Suppressor macrophage (primary cell): ENCODE measurements at places on chromosomes 7 and 10.

DNA sequence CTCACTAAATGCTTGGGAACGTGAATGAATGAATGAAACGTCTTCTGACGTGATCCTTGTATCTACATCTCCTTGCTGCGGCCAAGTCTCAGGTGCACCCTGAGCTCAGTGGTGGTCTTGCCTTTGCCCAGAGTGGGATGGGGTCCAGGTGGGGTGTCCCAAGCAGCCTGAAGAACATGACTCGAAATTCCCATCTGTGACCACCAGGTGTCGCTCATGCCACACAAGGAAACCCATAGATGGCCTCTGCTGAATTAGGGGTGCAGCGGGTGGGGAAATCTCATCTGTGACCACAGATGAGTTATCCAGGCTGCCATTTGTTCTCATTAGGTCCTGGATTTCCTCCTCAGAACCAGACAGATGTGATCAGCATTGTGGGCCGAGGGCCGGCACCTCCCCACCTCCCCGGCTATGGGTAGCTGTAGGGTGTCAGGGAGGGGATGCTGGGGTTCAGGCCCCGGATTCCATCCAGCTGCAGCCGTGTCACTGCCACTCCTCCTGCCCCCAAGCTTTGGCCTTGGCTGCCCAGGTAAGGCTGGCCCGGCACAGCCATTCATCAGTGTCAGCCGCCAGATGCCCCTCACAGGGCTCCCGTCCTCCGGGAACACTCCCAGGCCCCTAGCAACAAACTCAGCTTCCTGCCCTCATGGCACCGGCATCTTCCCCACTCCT lies 21.0 kb upstream of the GNA12 start:
- DNase-seq = peak; percentile 83

- DNase-seq = no peak
These were observed 27.0 kb downstream of the NAMPT start for GRCh38 chr7:106257752-106258151.

DNA sequence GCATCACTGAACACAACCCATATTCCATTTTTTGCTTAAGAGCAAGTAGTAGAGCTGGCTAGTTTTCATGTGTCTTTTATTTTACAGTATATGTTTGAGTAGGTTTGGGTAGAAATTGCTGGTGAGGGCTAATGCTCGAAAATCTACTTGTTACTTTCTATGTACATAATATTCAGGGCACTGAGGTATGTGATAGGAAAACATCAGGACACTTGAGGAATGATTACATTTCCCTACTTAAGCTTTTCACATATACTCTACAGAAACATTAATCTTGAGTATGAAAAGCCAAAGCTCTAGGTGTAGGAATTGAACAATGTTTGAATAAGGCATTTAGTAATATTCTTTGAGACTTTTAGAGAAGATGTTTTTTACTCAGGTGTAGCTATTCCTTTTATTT lies 73.6 kb downstream of the POU6F2 start:
- no peak for DNase-seq

DNA sequence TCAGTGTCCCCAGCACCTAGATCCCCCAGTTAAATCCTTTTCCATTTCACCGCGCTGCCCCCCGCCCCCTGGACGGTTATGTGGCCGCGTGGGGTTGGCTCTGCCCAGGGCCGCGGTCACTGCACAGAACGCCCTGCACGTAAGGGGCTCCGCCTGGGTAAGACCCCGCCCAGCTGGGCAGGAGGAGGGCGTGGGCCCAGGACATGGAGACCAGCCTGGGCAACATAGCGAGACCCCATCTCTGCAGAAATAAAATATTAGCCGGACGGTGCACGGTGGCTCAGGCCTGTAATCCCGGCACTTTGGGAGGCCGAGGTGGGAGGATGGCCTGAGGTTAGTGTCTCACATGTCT lies 650 bp upstream of the ZFAND2A start:
- DNase-seq = peak; percentile 51

GRCh38 chr10:75312440-75312839 lies 76.7 kb upstream of the COMTD1 start:
- no peak for DNase-seq

DNA sequence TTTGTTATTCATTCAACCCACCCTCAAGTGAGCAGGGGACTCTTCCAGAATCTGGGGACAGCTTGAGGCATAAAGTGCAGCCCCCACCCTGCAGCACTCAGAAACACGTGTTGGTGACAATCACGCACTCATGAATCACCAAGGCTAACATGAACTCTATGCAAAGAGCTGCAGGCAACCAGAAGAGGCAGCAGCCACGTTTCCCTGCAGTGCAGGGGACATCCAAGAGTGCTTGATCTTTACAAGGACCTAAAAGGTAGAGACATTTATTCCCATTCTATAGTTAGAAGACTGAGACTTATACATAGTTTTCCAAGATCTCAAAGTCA lies 135.2 kb upstream of the GDF10 start:
- peak; percentile 54 for DNase-seq

DNA sequence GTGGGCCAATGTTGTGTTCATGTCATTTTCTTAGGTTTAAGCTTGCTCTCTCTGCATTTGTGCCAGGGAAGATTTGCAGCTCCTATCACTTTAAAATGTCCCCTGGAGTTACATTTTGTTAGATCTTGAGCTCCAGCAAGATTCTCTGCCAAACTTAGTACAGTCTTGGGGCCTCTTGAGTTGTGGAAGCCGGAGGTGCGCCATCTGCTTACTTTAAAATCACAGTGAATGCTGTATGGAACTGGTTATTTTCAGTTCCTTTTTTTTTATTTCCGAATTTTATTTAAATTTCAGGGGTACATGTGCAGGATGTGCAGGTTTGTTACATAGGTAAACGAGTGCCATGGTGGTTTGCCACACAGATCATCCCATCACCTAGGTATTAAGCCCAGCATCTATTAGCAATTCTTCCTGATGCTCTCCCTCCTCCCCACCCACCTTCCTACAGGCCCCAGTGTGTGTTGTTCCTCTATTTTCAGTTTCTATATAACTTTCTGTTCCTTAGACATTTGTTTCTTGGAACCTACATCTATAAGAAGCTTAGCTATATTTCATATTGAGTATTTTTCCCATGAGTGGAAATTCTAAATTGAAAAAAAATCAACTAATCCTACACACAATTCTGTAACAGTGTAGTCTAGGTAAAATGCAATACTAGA lies 114.4 kb upstream of the CREB5 start:
- DNase-seq = peak; percentile 19

DNA sequence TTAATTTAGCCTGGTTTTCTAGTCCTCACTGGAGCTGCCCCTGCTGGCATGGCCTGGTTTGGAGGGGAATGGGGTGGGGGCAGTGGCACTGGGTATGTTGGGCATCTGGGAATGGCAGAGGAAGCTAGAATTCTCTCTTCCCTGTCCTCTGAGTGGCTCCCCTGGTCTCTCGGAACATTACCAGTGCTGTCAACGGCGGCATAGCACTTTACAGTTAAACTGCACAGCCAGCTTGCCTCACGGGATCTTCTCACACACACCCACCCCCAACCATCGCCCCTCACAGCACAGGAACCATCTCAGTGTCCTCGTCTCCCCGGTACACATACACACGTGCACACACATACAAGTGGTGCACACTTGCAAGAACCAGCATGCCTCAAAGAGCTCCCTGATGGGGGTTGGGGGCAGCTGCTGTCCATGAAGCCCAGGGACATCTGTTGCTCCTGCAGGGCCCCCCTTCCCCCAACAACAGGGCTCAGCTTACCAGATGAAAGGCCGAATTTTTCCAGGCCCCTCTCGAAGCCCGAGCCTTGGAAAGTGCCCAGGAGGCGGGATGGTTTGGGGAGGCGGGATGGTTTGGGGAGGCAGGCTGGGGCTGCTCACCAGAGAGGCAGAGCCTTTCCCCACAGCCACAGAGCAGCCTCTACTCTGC lies 41.0 kb downstream of the TSPAN15 start:
- DNase-seq = no peak

DNA sequence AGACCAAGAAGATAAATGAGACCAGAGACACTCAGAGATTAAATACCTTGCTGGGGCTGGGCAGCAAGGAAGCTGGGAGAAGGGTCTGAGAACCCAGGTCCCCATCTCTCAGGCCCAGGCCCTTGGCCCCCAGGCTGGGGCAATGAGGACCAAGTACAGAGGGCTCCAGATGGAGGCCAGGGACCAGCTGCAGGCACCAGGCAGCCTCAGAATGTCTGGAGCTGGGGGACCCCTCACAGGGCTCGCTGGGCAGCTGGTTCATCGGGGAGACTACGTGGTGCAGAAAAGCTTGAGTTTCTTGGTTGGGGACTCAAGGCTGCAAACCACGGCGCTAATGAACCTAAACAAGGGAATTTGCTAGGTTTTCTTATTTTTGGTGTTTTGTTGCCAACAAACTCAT lies 75.6 kb downstream of the PRKAG2 start:
- no peak for DNase-seq

DNA sequence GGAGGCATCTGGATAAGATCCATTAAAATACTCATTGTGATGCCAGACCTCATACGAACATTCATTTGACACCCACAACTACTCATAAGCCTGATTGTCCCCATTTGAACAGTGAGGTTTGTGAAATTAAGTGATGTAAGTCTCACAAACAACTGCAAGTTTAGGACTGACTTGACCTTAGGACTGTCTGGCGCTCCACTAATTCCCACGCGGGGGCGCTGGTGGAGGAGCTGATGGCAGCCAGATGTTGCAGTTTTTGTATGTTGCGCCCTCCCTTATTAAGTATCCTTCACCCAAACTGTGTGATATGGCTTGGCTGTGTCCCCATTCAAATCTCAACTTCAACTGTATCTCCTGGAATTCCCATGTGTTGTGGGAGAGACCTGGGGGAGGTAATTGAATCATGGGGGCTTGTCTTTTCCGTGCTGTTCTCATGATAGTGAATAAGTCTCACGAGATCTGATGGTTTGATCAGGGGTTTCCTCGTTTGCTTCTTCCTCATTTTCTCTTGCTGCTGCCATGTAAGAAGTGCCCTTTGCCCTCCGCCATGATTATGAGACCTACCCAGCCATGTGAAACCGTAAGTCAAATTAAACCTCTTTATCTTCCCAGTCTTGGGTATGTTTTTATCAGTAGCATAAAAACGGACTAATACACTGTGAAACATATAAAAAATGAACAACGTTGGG lies 20.3 kb upstream of the TIAL1 start:
- peak; percentile 28 for DNase-seq

DNA sequence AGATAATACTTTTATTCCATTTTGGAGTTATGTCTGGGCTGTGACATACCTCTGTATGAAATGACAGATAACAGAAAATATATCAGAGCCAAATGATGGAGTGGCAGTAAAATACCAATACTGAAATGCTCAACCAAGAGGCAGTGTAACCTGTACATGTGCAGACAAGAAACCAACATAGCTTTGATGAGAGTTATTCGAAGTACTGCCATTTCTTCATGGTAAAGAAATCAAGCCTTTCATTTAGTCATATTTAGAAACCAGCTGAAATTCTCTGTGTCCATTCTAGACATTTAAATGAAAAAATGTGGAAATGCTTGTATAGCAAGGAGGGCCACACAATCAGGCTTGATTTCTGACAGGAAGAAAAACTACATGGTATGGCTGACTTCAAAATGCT lies 127.1 kb upstream of the PTPRZ1 start:
- no peak for DNase-seq

DNA sequence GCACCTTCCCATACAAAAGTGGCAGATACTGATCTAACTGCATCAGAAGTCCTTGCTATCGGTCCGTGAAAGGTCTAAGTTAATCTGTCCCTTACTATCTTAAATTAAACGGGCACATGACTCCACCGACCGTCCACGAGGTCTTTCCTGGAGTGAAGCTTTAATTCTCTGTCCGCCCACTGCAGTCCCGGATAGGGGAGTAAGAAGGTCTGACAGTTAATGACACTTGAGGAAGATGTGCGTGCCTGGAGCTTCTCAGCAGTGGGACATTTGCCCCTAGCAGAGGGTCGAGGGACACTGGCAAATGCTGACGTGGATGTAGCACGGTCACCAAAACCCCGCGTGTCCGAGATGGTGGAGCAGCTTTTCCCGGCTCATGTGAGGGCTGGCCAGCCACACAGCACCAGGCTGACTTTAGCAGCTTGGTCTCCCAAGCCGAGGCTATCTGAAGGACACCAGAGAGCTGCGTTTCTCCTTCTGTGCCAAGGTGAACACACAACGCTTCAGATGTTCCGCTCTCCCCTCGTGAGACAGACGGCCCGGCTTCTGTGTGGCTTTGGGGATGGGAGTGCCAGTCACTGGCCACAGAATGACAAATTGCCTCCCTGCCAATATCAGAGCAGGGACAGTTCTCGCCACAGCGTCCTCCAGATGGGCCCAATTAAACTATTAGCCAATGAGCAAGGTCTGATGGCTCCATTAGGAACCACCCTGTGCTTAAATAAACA lies 86.6 kb downstream of the ADARB2 start:
- DNase-seq = no peak

- no peak for DNase-seq
These were observed 32.9 kb upstream of the PBLD start for GRCh38 chr10:68365611-68366010.
